ENCODE measurements at places on chromosomes 1 and 21.

- no peak for DNase-seq
Observed at GRCh38 chr1:60102267-60103061, 28.9 kb upstream of the C1orf87 start.

GRCh38 chr1:109669246-109669948 is 1.5 kb downstream of the GSTM2 start:
- DNase-seq = no peak

DNA sequence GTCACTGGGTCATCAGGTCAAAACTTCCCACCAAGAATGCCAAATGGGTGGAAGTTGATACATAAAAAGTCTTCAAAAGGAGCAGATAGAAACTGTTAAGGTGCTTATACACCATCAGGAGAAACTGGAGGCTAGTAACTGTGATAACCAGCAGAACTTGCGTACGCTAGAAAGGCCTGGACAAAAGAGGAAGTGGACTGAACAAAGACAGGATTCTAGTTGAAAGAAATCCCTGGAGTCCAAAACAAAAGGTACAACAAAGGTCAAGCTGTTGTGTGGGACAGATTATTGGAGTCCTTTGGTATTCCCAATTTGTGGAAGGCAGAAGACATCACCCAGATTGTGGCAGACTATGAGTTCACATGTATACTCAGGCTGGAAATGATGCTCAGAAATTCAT is 215.8 kb upstream of the PBX1 start:
- DNase-seq = no peak

DNA sequence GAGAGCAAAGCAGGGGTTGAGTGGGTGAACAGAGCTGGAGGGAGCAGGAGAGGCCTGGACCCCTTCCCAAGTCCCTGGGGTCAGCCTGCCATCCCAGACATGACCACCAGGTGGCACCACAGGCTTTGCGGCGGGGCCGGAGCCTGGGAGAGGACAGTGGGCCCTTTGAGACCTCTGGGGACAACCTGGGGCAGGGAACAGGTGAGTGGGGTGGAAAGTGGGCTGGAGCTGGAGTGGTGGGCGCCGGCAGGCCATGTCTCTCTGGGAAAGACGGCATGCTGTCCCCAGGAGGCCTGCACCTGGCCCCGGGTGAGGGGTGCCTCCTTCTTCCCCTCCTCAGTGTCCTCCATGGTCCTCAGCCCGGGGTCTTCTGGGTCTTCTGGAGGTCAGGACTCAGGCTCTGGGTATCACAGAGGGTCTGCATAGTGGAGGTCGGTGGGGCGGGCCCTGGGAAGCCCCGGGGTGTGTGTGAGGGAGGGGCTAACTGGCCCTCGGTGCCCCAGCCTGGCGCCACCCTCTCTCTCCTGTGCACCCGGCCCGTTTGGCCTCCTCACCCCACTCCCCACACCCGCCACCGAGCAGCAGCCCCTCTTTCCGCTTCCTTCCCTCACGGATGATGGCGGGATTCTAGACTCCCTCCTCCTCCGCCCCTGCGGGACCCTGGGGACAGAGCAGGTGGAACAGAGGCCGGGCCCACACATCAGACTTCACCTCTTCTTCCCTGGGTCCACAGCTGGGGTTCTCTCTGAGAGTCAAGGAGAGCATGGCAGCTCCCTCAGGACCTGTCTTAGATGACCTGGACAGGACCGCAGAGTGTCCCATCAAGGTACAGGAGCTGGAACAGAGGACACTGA is 28.5 kb upstream of the PKP1 start:
- peak; percentile 39 for DNase-seq

DNA sequence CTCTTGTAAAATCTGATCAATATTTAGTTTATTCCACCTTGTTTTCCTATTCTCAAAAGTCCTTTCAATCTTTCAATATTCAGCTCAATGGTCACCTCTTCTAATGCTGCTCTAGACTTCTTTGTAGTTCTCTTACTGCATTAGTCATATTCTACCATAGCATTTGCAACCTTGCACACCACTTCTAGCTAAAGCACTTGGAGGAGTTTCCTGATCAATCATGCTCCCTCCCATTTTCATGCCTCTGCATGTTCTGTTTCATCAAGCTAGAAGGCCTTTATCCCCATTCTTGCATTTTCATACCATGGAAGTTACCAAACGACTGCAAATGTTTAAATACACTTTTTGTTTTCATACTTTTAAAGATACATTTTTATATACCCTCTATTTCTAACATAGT is 72.1 kb downstream of the SLC5A9 start:
- no peak for DNase-seq

DNA sequence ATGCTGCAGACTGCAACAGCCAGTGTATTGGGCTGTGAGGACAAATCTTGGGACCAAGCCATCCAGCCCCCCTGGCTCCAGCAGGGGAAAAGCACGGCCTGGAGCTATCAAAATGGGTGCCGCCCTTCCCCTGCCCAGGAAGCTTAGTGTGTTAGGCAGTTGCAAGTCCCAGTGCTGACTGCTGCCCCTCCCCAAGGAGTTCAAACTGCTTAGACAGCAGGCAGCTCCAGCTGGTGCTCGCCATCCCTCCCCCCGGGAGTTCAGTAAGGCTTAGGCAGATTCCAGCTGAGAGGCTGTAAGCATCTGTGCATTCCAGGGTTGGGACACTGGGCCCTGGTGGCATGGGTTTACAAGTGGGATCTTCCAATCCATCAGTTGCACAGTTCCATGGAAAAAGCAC is 579.6 kb upstream of the NR5A2 start:
- no peak for DNase-seq

DNA sequence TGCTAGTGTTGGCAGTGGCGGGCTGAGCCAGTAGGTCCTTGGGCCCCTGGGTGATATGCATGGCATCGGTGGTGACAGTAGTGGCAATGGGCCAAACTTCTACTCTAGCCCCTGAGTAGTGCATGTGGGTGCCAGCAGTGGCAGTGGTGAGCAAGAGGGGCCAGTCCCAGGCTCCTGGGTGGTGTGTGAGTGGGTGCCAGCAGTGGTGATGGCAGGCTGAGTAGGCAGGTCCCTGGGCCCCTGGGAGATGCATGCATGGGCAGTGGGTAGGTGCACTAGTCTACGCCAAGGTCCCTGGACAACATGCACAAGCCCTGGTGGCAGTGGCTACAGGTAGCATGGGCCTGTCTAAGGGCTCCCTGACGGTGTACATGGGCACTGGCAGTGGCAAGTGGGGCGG is 24.6 kb upstream of the TTC22 start:
- no peak for DNase-seq

DNA sequence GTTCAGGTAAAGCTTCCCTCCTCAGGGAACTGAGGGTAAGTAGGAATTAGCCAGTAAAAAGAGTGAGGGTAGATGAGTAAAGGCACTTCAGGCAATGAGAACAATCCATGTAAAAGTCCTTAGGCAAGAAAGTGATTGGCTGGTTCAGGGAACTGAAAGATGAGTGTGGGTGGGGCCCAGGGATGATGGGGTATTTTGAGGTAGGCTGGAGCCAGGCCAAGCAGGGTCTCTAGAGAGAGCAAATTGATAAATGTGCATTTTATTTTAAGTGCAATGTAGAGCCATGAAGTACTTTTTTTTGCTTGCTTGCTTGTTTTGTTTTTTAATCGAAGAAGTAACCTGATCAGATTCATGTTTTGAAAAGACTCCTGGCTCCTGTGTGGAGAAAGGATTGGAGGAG is 26.5 kb downstream of the OSBPL9 start:
- no peak for DNase-seq

DNA sequence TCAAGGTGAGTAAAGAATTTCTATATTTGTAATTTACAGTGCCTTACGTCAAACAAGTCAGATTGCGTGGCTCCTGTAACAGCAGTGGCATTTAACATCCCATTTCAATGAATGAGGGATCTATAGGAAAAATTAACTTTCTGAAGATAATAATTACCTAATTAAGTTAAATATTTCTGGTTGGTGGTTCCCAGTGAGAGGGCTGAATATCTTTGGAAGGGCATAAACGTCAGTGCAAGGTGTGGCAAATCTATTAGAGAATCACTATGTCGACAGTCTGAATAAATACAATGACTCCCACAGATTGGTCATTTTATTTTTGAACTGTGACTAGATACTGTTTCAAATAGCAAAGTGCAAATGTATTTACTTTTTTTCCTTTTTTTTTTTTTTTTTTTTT is 80.0 kb downstream of the S1PR1 start:
- DNase-seq = no peak

DNA sequence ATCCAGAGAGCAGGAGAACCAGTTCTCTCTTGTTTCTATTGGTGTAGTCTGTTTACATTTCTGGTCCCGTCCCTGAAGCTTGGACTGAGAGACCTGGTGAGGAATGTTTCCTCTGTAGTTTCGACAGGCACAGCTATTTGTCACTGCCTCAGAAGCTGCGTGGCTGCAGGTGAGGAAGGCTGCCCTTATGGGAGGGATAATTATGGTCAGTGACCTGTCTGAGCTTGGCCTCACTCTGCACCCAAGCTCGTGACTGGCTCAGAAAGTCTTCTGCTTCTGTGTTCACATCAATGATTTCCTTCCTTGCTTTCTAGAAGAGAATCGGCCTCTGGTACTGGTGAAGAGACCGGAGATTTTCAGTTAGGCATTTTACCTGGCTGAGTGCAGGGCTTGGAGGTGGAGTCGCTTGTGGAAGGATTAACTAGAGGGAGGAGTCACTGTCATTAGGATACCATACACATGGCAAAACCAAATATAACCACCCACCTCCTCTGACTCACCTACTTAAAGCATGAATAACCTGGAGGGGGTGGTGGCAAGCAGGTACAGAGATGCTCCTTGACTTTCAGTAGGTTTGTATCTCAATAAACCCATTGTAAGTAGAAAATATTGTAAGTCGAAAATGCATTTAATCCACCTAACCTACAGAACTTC is 19.9 kb upstream of the WDR26 start:
- DNase-seq = no peak

DNA sequence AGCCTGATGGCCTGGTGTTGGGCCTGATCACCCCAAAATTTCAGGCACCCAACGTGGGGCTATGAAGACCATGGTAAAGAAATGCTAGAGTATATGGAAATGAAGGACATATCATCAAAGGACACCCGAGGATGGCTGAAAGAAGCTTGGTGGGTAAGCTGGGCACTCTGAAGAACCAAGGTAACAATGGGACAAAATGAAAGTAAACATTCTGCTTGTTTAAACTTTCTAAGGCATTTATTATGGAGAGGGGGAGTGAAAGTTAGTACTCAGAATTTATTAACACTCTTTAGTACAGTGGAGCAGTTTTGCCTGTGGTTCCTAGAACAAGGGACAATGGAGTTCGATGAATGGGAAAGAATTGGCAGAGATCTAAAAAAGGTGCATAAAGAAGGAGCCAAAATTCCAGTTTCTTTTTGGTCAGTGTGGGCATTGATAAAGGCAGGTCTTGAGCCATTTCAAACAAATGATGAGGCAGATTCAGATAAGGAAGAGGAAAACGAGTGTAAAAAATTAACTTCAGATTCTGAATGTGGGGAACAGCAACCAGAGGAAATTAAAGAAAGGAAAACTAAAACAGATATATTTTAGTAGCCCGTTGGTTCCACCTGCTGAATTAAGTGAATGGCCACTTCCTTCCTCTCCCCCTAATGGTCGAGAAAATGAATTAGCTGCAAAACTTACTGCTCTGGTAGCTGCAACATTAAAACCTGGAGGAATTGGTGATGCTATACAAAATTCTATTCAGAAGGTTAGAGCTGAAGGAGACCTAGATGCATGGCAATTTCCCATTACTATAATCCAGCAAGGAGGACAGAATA is 8.4 kb upstream of the PM20D1 start:
- DNase-seq = no peak

GRCh38 chr1:70396607-70397006 is 14.5 kb upstream of the CTH start:
- no peak for DNase-seq

GRCh38 chr1:81758181-81758580 is 42.6 kb upstream of the ADGRL2 start:
- no peak for DNase-seq

GRCh38 chr1:45423906-45424678 is 66.9 kb downstream of the TESK2 start:
- no peak for DNase-seq

GRCh38 chr1:50308878-50309277 is 114.4 kb downstream of the DMRTA2 start:
- DNase-seq = no peak
